ENCODE measurements at places on chromosomes 7 and 10. TPM values are rescaled to one million over a fixed set of nuclear protein-coding genes. Genes with fewer than 3 reads are reported as not detected.

GRCh38 chr10:132322586-132323048 lies 9.4 kb upstream of the LRRC27 start:
- DNase-seq: no peak

DNA sequence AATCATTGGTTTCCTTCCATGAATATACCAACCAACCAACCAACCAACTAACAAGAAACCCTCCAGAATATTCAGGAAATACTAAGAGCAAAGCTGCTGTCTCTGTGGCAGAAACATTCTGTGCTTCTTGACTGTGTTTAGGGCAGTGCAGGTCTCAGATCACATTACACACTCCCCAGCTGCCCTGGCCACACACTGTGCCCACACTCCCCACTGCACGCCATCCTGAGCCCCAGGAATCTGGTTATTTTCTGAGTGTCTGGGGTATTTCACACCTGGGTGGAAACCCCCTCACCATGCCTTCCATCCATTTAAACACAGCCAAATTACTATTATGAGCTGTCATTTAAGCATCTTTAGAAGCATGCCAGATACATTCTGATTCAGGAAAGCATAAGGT lies 183.7 kb upstream of the ANK3 start:
- DNase-seq: no peak

DNA sequence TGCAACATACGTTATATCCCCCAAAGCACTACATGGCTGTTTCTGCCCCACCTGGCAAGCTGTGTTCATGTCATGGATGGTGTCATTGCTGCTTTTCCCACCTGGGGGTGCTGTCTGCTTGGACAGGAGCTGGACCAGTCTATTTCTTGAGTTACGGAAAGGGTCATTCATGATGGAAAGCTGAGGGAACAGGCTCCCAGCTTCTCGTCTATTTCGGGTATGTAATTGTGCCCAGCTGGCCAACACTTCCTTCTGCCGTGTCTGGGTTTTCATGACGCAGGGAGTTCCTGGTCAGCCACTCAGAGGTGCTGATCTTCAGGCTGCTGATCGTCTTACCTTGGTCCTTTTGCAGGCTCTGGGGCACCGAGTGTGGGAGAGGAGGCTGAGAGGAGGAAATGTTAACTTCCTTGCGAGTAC lies 8.6 kb downstream of the BTBD16 start:
- peak; percentile 39 for DNase-seq

- DNase-seq: no peak
Measured at GRCh38 chr7:32616625-32617024, 121.3 kb downstream of the AVL9 start.

The SLC18A2 gene
- 1.6 TPM for total RNA-seq

- DNase-seq: no peak
Measured at GRCh38 chr7:112596260-112596659, 115.5 kb downstream of the LSMEM1 start.

DNA sequence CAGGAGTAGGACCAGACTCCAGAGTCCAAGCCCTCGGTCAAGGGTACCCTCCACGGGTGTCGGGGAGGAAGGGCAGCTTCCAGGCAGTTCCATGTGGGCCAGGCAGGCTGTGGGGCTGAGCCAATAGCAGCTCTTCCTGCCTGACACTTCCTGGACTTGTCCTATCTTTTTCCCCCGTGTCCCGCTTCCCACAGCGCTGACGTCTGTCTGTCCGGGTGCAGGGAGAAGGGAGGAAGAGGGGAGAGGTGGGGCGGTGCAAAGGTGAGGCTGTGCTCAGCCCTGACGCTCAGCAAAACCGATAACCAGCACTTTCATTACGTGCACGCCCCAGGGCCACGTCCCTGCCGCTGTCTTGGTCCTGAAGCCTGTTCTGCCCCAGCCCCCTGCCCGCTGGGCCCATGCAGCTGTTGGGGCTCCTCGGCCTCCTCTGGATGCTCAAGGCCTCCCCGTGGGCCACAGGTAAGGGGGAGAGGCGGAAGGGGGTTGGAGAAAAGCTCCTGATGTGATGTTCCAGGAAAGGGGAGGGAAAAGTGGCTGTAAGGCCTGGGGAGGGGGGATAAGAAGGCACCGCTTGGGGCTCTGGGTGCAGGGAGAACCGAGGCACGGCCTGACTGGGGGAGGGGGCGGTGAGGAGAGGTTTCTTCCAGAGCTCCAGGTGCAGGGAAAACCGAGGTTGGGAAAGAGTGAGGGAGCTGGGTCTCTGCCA lies at the start of gene MUC3A:
TSS of gene MUC3A (plus strand) at position 308 of the 706 bp plus-strand sequence. CDS start at position 399, 91 bp downstream.
- DNase-seq: peak; percentile 75

The HK1 gene
- 90.4 TPM for total RNA-seq

DNA sequence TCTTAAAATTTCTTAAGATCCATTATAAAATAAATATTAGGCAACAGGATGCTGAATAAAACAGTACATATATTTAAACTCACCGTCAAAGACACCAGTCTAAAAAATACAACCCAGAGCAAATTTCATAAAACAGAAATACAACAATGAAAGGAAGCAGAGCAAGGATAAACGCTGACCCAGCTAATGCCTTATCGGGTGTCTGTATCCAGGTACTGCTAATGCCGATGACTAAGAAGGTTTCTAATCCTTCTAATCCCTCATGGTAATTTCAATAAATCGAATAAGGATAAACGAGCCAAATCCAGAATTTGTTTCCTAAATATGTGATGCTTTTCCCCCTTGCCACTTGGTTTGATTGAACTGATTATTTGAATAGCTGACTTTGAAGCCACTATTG lies 1.7 kb downstream of the HYCC1 start:
- DNase-seq: no peak

Data from left colon (tissue), 2 donors.